Naive thymus-derived CD4-positive, alpha-beta T cell (primary cell): ENCODE measurements at places on chromosomes 2 and 18. TPM values are rescaled to one million over a fixed set of nuclear protein-coding genes. Genes with fewer than 3 reads are reported as not detected.

- H3K27ac ChIP-seq: no peak overlapping the region
- H3K36me3 ChIP-seq: no peaks in the 10 kb centered on the region
- H3K4me1 ChIP-seq: no peaks in the 10 kb centered on the region
- H3K4me3 ChIP-seq: no peak overlapping the region
- no peaks in the 10 kb centered on the region for H3K27me3 ChIP-seq
Measured at GRCh38 chr2:169189132-169189531, 119.8 kb downstream of the DHRS9 start.

KDM3A gene
- total RNA-seq: 179 TPM

PRPF40A gene
- total RNA-seq: 104 TPM

EIF5B gene
- total RNA-seq: 36.2 TPM

DNA sequence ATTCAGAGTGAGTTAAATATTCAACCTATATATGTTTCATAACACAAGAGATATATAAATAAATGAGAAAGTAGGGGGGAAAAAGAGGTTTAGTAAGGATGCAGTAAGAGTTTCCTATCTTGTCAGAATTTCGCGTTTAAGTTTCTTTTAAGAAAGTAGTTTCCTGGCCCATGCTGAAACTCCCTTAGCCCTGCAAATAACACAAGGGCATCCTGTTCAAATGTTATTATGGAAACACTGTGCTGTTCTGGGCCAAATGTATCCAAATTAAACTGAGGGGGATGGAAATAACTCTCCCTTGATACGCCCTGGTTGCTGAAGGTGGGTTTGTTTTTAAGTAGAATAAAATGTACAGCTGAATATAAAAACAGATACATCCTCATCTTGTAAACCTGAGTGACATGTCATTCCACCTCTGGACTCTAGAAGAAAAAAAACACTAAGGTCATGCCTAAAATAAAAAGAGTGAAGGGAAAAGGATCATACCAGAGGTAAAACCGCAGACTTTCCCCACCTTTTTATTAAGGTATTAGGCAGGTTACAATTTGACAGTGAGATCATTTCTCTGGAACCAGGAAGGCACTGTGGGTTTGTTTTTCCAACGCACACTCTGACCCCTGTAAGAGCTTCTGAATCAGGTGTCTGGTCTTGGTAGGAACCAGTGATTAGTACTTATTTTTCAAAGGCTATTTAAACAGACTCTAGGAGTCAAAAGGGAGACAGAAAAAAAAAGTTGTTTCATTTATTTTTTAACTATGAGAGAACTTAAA lies 16.7 kb downstream of the BCL2 start:
- peak overlapping the region; percentile 53 for H3K27ac ChIP-seq
- peaks cover 5% of the 10 kb centered on the region for H3K36me3 ChIP-seq
- no peak overlapping the region for H3K4me3 ChIP-seq
- peaks cover 66% of the 10 kb centered on the region for H3K4me1 ChIP-seq

DNA sequence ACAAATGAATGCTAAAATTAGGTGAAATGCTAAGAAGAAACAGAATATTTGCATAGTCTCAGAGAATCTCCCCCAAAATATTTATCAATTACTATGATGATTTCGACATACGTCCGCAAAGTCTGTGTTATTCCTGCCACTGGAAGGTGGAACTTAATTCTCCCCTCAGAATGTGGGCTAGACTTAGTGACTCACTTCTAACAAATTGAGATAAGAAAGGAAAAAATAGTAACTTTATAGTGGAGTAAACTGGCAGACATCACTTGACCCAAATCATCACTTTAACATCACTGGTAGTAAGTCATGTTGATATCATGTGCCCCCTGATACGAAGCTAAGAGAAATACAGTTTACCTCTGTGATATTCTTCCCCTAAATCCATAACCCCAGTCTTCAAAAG lies 23.5 kb downstream of the HADHB start:
- H3K4me1 ChIP-seq: no peaks in the 10 kb centered on the region
- no peak for DNase-seq
- no peaks in the 10 kb centered on the region for H3K27me3 ChIP-seq
- H3K36me3 ChIP-seq: no peaks in the 10 kb centered on the region

DNA sequence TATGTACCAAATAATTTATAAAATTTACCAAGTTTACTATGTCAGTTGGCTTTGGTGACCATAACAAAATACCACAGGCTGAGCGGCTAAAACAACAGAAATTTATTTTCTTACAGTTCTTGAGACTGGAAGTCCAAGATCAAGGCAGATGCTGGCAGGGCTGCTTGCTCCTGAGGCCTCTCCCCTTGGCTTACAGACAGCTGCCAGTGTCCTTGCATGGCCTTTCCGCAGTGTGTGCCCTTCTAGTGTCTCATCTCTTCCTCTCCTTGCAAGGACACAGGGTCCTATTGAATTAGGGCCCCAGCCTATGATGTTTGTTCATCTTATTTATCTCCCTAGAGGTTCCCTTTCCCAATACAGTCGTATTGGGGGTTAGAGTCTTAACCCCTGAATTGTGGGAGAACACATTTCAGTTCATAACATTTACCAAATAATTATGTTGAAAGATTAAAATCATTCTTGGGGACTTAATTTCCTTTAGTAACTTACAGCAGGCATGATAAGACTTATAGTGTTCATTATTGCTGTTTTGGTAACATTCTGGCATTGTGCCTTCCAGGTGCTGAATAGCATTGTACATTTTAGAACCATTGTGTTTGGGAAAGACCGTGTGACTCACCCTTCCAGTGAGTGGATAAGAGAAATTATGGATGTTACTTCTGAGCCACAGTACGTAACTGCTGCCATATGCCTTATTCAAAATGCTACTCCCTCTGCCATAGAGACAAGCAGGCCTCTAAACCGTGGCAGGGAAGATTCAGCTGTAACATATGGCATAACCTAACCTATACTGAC lies 317.5 kb downstream of the TMX3 start:
- H3K4me3 ChIP-seq: no peak overlapping the region
- no peaks in the 10 kb centered on the region for H3K27me3 ChIP-seq
- DNase-seq: no peak
- H3K36me3 ChIP-seq: no peaks in the 10 kb centered on the region

AKAIN1 gene
- not detected for total RNA-seq

GRCh38 chr18:23752796-23753195 lies 63.5 kb downstream of the LAMA3 start:
- H3K4me1 ChIP-seq: no peaks in the 10 kb centered on the region
- H3K27ac ChIP-seq: no peak overlapping the region
- no peak overlapping the region for H3K4me3 ChIP-seq
- no peak for DNase-seq
- H3K27me3 ChIP-seq: no peaks in the 10 kb centered on the region

DNA sequence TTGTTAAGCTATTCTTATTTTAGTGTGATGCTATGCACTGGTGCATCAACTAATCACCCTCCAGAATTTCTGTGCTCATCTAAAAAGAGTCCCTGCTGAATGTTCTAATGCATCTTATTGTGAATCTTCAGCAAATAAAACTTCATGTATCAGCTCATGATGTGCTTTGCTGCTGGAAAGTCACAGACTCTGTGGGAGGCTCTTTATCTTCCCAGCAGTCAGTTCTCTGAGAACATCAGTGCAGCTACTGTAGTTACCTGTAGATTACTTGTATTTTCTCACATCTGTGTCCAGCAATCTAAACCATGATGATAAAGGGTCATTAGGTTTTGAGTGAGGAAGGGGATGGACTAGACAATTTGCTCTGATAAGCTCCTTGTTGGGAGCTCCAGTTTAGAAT lies 141.6 kb upstream of the SP3 start:
- H3K27me3 ChIP-seq: no peaks in the 10 kb centered on the region
- no peak for DNase-seq
- no peak overlapping the region for H3K27ac ChIP-seq

DNA sequence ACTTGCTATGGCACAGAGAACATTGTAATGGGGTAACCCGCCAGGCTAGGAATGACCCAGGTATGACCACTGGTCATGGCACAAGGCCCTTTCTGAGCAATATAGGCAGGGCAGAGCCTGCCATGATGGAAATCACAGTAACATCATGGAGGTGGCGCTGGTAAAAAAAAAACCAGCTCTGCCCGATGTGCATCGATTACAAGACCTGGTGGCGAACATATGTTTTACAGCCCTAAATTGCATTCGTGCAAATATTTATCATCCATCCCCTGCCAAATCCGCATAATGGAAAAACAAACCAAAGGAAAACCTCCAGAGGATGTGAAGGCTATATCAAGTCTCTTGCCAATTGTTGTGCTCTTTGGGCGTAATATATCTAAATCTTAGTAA lies 60.6 kb downstream of the SEMA4F start:
- no peak overlapping the region for H3K27ac ChIP-seq
- H3K36me3 ChIP-seq: no peaks in the 10 kb centered on the region
- H3K4me3 ChIP-seq: no peak overlapping the region
- peaks cover 8% of the 10 kb centered on the region for H3K27me3 ChIP-seq
- H3K4me1 ChIP-seq: no peaks in the 10 kb centered on the region

LCT gene
- not detected for total RNA-seq

- H3K36me3 ChIP-seq: no peaks in the 10 kb centered on the region
- no peaks in the 10 kb centered on the region for H3K27me3 ChIP-seq
- no peak for DNase-seq
- H3K4me3 ChIP-seq: no peak overlapping the region
- no peaks in the 10 kb centered on the region for H3K4me1 ChIP-seq
- no peak overlapping the region for H3K27ac ChIP-seq
Measured at GRCh38 chr2:215695861-215696260, 260.0 kb upstream of the FN1 start.

GAD1 gene
- 3.6 and 5.0 TPM in 2 replicates for total RNA-seq

- H3K27me3 ChIP-seq: no peaks in the 10 kb centered on the region
- peaks cover 66% of the 10 kb centered on the region for H3K36me3 ChIP-seq
- peaks cover 23% of the 10 kb centered on the region for H3K4me1 ChIP-seq
Measured at GRCh38 chr2:68784915-68785314, 50.3 kb downstream of the ARHGAP25 start.

ITPRIPL1 gene
- 0.94 TPM for total RNA-seq

DUSP2 gene
- 50.3 and 50.9 TPM in 2 replicates for total RNA-seq

CTDP1 gene
- 41.2 TPM for total RNA-seq

PRSS56 gene
- not detected for total RNA-seq

DNA sequence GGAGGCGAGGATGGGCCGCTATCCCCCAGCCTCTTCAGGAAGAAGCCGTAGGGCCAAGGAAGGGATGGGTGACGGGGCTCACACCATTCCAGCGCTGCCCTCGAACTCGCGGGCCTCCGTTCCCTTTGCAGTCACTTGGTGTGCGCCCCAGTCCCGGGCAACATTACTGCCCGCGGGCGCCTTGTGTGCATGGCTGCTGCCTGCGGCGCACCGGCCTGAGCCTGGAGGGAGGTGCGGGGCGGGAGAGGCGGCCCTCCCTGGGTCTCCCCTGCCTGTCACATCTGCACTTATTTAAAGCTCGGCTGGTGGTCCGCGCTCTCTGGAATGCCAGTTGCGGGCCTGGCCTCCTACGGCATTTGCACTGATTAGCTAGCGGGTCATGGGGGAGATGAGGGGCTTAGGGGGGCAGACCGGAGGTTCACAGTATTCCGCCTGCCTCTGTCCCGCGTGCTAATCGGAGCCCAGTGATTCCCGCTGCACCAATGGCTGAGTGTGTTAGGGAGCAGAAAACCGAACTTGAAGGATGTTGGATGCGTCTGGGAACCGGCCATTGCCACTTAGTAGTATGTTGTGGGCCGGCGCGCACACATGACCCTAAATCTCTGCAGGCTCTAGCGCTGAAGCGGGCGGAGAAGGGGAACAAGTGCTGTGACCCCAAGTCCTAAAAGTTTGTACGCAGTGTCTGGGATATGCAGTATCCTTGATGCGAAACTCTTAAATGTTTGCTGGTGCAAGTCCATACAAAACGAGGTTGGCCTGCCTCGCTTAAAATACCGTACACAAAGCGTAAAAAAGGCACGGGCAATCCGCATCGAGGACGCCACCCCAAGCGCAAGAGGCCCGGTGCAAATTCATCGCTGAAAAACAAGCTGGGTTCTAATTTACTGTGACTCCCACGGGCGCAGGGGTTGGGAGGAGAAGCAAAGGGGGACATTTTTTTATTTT lies 161.2 kb upstream of the SIX2 start:
- H3K36me3 ChIP-seq: no peaks in the 10 kb centered on the region
- H3K4me1 ChIP-seq: no peaks in the 10 kb centered on the region
- H3K27me3 ChIP-seq: peaks cover 4% of the 10 kb centered on the region
- no peak for DNase-seq

ICA1L gene
- 3.2 TPM for total RNA-seq

LYG1 gene
- total RNA-seq: 3.6 TPM

GKN1 gene
- not detected in 2 replicates for total RNA-seq

- no peaks in the 10 kb centered on the region for H3K27me3 ChIP-seq
- H3K4me3 ChIP-seq: no peak overlapping the region
- H3K36me3 ChIP-seq: peaks cover 20% of the 10 kb centered on the region
- H3K27ac ChIP-seq: no peak overlapping the region
- no peaks in the 10 kb centered on the region for H3K4me1 ChIP-seq
Measured at GRCh38 chr2:98561902-98562695, 46.2 kb downstream of the COA5 start.

INPP5D gene
- 159 TPM for total RNA-seq

DNA sequence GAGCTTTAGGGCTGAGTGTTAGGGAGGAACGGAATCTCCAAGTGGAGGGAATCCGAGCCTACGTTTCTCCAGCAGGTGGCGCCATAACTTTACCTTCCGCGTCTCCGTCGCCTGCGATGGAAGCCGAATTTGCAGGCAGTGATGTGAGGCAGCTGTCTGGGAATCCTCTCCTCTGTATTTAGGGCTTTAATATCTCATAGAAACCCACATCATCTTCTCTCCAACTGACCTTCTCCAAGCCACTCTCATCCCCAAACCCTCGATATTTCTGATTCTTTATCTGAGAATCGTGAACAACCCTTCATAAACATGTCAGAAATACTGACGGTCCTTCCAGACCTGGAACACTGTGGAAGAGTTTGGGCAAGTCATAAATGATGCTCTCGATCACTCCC lies 27.5 kb downstream of the SIX2 start:
- DNase-seq: peak; percentile 38
- no peak overlapping the region for H3K27ac ChIP-seq
- no peaks in the 10 kb centered on the region for H3K27me3 ChIP-seq
- no peaks in the 10 kb centered on the region for H3K36me3 ChIP-seq

DNA sequence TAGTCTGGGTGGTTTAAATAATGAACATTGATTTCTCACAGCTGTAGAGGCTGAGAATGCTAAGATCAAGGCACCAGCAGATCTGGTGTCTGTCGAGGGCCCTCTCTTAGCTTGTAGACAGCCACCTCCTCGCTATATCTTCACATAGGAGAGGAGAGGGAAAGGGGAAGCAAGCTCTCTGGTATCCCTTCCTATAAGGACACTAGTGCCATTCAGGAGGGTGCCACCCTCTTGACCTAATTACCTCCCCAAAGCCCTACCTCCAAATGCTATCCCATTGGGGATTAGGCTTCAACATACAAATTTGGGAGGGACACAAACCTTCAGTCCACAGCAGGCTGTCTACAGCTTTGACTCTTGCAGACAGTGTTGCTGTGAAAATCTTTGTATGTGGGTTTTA lies 76.7 kb downstream of the BOLA3 start:
- no peak for DNase-seq
- H3K27me3 ChIP-seq: no peaks in the 10 kb centered on the region
- H3K4me1 ChIP-seq: no peaks in the 10 kb centered on the region
- H3K36me3 ChIP-seq: no peaks in the 10 kb centered on the region
- H3K27ac ChIP-seq: no peak overlapping the region
- no peak overlapping the region for H3K4me3 ChIP-seq
